ENCODE measurements at places on chromosomes 3 and 15. TPM values are rescaled to one million over a fixed set of nuclear protein-coding genes. Genes with fewer than 3 reads are reported as not detected.
A peak's percentile ranks its signal among the peaks of the same experiment; 100 is the strongest.

DNA sequence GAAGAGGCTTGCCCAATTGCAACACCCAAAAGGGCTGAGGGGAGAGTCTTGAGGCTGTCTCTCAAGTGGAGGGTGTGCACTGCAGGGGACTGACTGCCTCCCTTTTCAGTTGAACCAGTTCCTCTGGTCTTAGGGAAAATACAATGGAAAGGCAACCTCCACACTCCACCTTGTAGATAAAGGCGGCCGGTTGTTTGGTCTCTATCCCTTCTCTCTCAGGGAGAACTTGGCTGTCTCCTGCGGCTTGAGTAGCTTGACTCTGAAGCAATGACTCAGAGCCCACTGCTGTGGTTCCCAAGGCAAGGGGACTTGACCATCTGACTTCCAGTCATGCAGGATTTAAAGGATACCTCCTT lies 143.2 kb upstream of the UMPS start:
- no peaks in the 10 kb centered on the region for H3K27me3 ChIP-seq
- H3K36me3 ChIP-seq = no peaks in the 10 kb centered on the region
- DNase-seq = peak; percentile 71

GRCh38 chr15:28955160-28955992 lies 69.6 kb downstream of the APBA2 start:
- no peak overlapping the region for H3K27ac ChIP-seq
- no peaks in the 10 kb centered on the region for H3K27me3 ChIP-seq
- DNase-seq = no peak
- no peaks in the 10 kb centered on the region for H3K4me1 ChIP-seq

GRCh38 chr3:178172121-178172520 lies 364.1 kb upstream of the KCNMB2 start:
- H3K27ac ChIP-seq = no peak overlapping the region
- no peaks in the 10 kb centered on the region for H3K36me3 ChIP-seq

GRCh38 chr15:28912422-28912821 lies 26.6 kb downstream of the APBA2 start:
- H3K4me1 ChIP-seq = no peaks in the 10 kb centered on the region
- no peaks in the 10 kb centered on the region for H3K27me3 ChIP-seq
- no peaks in the 10 kb centered on the region for H3K36me3 ChIP-seq
- no peak overlapping the region for H3K27ac ChIP-seq

Gene NME9
- polyA plus RNA-seq = not detected

GRCh38 chr3:18394384-18394995 lies 30.6 kb downstream of the SATB1 start:
- no peak for DNase-seq
- no peak overlapping the region for H3K4me3 ChIP-seq
- no peaks in the 10 kb centered on the region for H3K4me1 ChIP-seq
- no peaks in the 10 kb centered on the region for H3K36me3 ChIP-seq

All from stomach (tissue), 19 donors.